ENCODE measurements at places on chromosomes 4 and X.

DNA sequence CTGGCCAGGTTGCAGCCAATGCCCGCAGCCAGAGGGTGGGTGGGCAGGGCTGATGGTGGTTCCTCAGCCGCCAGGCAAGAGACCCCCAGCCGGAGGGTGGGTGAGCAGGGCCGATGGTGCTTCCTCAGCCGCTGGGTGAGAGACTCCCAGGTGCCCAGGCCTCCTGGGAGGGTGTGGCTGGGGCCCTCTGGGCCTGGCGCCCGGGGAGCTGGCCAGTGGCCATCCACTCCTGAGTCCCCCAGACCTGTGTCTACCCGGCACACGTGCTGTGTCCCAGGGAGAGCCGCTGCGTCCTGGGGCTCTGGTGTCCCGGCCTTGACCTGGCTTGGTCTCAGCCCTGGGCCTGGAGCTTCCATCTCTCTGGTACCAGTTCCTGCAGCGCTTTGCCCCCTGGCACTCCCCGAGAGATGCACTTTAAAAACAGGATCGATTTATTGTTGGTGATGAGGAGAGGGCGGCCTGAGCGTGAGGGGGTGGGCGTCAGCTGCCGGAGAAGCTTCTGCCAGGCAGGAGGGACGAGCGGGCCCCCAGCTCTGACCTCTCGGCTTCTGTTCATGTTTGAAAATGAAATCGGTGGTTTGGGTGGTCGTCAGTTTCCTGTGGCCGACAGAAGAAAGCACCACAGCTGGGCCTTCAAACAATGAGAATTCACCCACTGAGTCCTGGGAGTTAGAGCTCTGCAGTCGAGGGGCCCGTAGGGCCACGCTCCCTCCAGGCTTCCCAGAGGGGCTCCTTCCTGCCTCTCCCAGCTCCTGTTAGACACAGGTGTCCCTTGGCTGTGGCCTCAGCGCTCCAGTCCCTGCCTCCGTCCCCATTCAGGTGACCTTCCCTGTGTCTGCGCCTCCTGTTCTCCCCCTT is 6.5 kb downstream of the DOK7 start:
- no peak for DNase-seq

GRCh38 chr4:184722798-184723197 is 11.1 kb downstream of the CENPU start:
- DNase-seq = no peak

GRCh38 chrX:51316271-51316670 is 16.4 kb upstream of the NUDT10 start:
- DNase-seq = no peak

- no peak for DNase-seq
Observed at GRCh38 chrX:74422576-74423288, 1.4 kb downstream of the SLC16A2 start.

- no peak for DNase-seq
Observed at GRCh38 chr4:88866862-88867550, 169.4 kb upstream of the NAP1L5 start.
